ENCODE measurements at places on chromosomes 3 and 15.

DNA sequence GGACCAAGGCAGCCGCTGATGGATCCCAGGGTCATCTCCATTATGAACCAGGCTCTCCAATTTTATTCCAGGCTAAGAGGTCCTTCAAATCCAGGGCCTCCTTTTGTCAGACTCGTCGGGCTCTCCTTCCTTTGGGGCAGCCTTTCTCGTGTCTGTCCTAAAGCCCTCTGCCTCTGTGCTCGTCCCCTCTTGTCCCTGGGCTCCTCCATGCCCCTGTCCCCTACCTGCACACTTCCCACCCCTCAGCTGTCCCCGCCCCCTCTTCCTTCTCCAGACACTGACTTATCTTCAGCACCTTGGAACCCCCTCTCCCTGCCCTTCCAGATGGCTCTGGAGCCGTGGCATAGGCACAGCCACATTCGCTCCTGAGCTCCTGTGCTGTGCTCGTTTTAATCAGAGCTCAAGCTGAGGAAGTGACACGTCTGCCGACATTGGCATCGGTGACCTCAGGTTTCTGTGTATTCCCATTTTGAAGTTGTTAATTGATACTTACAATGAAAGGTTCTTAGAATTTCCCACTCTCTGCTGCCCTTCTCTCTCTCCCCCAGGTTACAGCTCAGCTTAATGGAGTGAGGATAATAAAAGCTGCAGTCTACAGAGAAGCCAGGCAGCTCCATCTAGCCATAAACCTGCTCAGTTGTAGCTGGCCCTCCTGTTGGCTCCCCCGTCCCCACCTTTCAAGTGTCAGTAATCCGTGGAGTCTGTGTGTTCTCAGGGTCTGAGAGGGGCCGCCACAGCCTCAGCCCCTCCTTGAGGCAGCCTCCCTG, 51.1 kb upstream of the SEC22A start:
- no peak for DNase-seq

GRCh38 chr3:171262431-171262830, 197.8 kb downstream of the TNIK start:
- no peak for DNase-seq

DNA sequence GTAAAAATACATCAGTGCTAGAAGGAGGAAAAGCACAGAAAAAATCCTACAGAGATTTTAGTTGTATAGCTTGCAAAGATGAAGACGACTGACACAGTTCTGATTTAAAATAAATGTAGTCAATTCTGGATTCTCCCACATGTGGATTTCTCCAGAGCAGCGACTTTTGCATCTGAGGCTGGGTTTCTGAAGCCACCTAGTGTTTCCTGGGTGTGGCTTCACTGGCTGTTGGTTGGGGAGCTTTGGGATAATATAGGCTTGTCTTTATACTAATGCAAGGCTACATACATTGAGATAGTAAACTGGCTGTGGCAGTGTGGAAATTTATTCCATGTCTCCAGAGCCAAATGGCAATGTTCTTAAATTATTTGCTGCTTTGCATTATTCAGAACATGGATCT, 158.1 kb upstream of the FEZF2 start:
- DNase-seq, result no peak

DNA sequence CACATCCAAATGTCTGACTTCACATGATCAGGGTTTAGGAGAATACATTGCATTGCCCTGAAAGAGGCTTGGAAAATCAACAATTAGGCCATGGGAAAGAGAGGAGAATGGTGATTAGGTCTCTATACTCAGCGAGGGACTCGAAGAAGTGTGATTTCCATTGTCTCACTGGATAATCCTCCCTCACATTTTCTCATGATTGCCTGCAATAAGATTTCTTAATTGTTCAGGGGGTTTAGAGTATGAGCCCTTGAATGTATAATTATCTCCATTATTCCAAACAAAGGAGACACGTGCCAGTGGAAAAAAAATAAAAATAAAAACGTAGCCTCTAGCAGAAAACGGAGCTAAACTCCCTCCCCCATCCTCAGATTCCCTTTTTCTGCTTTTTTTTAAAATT, 173.2 kb downstream of the TPRG1 start:
- no peak for DNase-seq
